ENCODE measurements at places on chromosomes 5 and 9.
A peak's percentile ranks its signal among the peaks of the same experiment; 100 is the strongest.

- no peak for DNase-seq
These were observed 248.2 kb downstream of the EFNA5 start for GRCh38 chr5:107422494-107422893.

DNA sequence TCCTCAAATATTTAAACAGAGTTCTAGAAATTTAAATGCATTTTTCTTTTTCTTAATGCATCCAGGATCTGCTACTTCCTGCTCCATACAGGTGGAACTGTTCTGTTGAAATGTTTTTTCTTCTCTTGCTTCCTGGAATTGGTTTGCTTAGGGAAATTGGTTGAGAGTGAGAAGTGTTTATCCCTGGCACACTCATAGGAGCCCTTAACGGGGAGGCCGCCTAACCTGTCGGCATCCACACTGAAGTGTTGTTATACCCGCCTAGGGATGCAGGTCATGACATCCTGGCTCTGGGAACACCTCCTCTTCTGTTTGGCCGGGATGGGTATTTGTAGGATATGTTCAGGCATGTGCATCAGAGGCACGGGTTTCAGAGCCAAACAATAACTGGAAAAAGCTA, 239.7 kb downstream of the GADD45G start:
- DNase-seq = peak; percentile 14

- DNase-seq = no peak
These were observed 74.1 kb upstream of the SNCAIP start for GRCh38 chr5:122237906-122238305.

DNA sequence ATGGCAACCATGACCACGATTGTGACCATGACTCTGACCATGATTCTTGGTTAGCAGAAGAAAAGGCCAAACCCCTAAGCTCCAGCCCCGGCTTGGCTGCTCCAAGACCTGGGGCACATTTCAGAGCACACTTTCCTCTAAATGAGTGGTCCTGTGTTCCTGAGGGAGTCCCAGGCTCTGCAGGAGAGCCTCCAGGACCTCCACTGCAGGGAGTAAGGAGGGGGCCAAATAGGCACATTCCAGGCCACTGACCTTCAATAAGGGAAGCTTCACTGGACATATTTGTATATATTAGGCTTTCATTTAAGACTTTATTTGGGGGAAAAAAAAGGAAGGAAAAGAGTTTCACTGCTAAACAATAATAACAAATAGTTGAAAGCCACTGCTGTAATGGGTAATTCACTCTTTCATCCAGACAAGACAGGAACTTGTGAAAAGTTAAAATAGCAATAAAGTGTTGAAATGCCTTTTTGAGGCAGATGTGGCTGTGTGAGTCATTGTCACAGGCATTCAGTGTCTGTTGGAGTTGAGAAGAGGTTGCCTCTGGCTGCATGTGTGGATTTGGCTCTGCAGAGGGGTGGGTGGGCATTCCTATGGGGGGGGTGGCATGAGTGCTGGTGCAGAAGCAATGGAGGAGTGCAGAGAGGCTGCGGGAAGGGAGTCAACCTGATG, 63.9 kb upstream of the TGFBR1 start:
- DNase-seq = no peak

DNA sequence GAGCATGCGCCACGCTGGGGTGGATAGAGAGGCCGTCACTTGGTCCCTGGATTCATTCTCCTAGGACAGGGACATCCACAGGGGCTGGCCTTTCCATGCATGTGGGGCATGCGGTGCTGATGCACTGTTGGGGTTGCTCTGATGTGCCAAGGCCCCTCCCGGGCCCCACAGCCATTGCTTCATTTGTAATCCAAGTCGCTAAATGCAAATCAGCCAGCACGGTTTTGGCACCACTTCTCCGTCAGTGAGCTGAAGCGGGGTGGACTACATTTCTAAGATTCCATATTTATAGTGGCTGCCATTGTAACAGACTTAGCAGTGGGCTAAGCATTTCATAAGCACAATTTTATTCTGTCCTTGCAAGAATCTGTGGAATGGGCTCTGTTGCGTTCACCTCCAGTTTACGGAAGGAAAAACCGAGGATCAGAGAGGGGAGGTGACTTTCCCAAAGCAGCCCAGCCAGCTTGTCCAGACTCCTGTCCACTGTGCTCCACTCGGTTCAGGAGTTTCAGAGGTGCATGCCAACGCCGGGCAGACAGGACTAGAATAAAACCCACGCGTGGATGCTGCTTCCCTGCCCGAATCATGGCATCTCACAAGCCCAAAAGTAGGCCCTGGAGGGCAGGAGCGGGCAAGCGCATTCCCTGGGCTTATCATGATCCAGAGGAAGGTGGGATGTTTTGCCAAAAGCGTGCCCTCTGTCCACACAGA, 102.6 kb upstream of the COL5A1 start:
- DNase-seq = no peak

DNA sequence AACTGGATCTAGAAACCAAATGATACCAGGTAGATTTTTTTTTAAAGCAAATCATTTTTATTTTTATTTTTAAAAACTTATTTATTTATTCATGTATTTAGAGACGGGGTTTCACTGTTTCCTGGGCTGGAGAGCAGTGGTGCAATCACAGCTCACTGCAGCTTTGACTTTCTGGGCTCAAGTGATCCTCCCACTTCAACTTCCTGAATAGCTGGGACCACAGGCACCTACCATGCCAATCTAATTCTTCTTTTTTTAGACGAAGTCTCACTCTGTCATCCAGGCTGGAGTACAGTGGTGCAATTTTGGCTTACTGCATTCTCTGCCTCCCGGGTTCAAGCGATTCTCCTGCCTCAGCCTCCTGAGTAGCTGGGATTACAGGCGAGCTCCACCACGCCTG, 41.3 kb upstream of the CDK20 start:
- no peak for DNase-seq

GRCh38 chr9:30293231-30293630, 2091.2 kb upstream of the ACO1 start:
- no peak for DNase-seq

DNA sequence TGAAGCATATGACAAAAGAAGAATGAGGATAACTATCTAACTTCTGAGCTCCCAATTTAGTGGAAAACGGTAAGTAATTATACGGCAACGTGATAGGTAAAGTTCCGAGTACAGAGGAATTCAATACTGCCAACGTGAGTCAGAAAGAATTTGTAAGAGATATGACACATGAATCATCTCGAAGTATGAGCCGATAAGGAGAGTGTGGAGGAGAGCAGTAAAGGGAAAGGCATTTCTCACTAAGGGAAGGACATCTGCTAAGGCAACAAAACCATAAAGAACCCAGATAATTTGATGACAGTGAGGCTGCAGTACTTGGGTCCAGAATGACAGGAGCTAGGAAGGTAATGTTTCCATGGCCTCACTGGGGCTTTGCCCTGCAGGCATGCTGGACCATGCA, 11.0 kb downstream of the MPDZ start:
- DNase-seq = no peak

All from DMS79 treated with DMSO at 0.1 percent for 48 hours (cell line).